ENCODE measurements at places on chromosomes 11 and 22.

DNA sequence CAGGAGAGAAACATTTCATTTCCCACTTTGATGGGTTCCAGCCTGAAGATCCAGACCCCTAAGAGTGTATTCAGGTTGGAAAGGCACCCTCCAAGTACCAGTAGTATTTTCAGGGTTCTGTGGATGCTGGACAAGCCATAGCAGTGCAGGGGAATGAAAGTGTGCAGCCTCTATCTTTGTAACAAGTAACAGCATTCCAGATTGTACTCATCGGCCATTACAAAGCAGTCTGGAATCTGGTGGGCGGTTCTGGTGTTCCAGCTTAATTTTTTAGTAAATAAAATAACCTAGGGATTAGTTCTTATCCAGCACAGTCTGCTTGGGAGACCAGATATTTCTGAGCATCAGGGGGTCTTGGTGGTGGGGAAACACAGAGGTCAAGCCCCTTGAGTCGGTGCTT is 22.6 kb downstream of the APLNR start:
- DNase-seq, result no peak

- no peak for DNase-seq
Observed at GRCh38 chr22:29096736-29097669, 24.2 kb downstream of the KREMEN1 start.

DNA sequence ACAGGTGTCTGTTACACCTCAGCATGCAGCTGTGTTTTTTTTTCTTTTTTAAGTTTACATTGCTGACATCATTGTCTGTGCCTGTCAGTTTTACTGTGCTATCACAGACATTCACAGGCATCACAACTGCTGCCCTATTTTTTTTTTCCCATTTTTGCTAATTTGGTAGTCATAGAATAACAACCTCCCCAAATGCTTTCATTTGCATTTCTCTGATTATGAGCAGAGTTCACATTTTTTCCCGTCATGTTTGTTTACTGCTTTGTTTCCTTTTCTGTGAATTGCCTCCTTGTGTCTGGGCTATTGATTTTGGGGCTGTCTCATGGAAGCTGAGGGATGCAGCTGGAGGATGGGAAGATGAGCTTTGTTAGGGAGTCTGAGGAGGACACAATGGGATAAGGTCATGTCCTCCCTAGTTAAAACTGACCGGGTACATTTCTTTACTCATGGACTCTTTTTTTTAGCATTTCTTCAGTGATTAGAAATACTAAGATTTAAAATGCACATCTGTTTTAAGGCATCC is 155.1 kb downstream of the LDLRAD3 start:
- DNase-seq, result no peak

DNA sequence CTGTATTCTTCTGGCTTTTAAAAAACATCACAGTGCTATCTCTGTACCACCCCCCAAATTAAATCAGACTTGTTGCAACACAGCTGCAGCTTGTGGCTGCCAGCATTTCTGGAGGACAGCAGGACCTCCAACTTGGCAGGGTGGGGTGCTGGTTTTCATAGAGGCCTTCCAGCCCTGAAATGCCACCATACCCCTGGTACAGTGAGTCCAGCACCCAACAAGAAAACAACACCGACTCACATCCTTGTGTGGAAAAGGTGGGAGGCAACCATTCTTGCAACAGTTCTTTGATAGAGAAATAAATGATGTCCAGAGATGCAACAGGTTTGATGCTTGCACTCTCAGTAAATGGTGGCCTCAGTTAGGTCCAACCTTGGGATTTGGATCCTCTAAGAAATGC is 96.0 kb downstream of the ABTB2 start:
- DNase-seq, result no peak

- no peak for DNase-seq
Observed at GRCh38 chr11:105863523-105863922, 158.5 kb downstream of the MSANTD4 start.

- DNase-seq, result no peak
Observed at GRCh38 chr11:86099874-86100273, 31.0 kb upstream of the PICALM start.

- peak; percentile 73 for DNase-seq
Observed at GRCh38 chr11:59106363-59107336, at the start of gene FAM111B. TSS of gene FAM111B (plus strand) at chr11:59107237. CDS start at chr11:59109626, 2,389 bp downstream.
